GM18507 (cell line): ENCODE measurements at places on chromosomes 5 and 9.

DNA sequence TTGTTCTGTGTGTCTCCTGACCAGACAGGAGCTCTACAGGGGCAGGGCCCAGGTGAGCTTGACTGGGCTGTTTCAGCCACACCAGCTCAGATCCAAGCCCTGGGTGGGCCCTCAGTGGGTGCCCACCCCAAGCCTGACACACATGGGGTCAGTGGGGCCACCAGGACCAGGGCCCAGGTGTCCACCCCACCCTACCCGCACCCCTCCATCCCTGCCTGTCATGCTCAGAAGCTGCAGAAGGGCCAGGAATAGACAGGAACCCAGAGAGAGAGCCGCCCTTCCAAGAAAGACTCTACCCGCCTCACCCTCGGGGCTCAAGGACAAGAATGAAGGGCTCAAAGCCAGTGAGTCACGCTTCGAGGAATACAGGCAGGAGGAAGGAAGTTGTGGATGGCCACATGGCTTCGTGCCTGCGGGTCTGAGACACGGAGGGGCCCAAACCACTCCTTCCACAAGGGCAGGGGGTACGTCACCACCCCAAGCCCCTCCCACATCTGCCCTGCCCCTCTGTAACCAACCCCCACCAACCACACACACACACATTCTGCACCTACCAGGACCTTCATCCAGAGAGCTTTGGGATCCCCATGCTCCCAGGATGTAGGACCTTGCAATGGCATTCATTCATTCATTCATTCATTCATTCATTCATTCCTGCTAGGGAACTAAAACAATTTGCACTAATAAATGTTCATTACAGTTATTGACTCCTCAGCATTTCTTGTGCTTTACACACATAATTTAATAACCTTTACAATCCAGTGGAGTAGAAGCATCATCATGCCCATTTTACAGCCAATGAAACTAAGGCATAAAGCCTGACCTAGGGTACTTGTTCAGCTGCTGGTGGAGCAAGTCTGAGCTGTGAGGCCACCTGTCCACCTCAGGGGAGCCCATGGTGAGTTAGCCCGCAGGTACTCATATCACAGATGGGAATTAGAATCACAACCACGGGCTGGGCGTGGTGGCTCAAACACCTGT lies 55.9 kb upstream of the STXBP1 start:
- no peak for DNase-seq

DNA sequence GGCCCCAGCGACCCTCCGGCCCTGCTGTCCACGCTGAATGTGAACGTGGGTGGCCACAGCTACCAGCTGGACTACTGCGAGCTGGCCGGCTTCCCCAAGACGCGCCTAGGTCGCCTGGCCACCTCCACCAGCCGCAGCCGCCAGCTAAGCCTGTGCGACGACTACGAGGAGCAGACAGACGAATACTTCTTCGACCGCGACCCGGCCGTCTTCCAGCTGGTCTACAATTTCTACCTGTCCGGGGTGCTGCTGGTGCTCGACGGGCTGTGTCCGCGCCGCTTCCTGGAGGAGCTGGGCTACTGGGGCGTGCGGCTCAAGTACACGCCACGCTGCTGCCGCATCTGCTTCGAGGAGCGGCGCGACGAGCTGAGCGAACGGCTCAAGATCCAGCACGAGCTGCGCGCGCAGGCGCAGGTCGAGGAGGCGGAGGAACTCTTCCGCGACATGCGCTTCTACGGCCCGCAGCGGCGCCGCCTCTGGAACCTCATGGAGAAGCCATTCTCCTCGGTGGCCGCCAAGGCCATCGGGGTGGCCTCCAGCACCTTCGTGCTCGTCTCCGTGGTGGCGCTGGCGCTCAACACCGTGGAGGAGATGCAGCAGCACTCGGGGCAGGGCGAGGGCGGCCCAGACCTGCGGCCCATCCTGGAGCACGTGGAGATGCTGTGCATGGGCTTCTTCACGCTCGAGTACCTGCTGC lies 839 bp downstream of the KCNV2 start:
- DNase-seq, result no peak

GRCh38 chr5:17403695-17404490 lies 94.1 kb upstream of the TAF11L2 start:
- no peak for DNase-seq

GRCh38 chr5:172973931-172974330 lies 9.6 kb upstream of the ATP6V0E1 start:
- DNase-seq, result no peak

DNA sequence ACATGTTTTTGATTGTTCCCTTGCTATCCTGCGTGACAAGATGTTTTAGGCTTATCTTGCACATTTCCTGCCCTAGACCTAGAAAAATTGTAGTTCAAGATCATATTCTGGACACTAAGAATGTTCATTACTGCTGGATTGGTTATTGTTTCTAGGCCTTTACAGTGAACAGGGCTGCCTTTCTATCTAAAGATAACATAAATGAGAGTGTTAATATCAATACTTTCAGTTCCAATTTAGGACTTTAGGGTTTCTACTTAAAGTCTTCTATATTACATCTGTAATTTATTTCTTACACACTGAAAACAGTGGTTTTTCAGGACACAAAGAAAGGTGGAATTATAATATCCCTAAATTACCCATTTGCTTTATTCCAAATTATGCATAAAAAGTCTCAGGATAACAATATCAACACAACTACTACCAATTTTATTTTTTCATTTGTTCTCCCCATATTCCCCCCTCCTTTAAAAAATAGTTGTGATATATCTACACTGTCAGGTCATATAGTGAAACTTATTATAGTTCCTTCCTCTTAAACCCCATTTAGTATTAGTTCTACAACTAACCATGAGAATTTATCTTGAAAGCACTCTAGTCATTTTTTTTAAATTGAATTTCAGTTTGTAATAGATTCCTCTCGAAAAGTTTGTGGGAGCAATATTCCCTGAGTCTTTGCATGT lies 293.9 kb upstream of the RIOK2 start:
- no peak for DNase-seq

- DNase-seq, result no peak
Observed at GRCh38 chr5:59206132-59206581, 623.3 kb downstream of the RAB3C start.

DNA sequence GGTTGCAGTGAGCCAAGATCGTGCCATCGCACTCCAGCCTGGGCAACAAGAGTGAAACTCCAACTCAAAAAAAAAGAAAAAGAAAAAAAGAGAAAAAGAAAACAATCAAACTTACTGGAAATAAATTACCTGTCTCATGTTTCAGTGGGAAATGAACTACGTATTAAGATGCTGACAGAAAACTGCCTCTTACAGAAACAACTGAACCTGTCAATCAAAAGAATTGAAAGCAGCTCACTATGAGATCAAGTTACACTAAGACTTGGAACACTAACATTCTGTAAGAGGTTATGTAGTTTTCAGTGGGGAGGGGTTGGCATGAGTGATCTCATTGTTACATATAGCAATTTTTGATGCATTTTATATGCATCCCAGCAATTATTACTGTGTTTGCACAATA lies 64.4 kb upstream of the SPATA31E1 start:
- DNase-seq, result no peak

DNA sequence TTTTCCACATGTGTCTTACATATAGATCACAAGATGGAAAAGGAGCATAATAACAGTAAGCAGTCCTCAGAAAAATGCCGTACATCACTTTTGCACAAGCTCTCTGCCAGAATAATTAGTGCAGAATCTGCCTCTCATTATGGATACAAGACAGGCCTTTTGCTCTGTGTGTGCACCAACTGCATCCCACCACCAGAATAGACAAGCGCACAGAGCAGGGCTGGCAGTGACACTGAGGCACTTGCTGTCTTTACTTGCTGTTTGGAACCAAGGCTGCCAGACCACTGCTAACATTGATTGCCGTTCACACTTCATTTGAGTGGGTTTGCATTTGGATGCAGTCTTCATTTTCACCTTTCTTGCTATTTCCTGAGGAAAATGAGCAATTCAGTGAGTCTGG lies 741.3 kb downstream of the TLE1 start:
- no peak for DNase-seq

GRCh38 chr9:385818-386398 lies 171.2 kb downstream of the DOCK8 start:
- no peak for DNase-seq

DNA sequence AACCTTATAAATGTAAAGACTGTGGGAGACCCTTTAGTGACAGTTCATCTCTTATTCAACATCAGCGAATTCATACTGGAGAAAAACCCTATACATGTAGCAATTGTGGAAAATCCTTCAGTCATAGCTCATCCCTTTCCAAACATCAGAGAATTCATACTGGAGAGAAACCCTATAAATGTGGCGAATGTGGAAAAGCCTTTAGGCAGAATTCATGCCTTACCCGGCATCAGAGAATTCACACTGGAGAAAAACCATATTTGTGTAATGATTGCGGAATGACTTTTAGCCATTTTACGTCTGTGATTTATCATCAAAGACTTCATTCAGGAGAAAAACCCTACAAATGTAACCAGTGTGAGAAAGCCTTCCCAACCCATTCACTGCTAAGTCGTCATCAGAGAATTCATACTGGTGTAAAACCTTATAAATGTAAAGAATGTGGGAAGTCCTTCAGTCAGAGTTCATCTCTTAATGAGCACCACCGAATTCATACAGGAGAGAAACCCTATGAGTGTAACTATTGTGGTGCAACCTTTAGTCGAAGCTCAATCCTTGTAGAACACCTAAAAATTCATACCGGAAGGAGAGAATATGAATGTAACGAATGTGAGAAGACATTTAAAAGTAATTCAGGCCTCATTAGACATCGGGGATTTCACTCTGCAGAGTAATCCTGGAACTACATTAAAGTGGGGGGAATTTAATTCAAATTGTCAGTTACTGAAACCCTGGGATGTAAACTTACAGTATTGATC lies 17.7 kb downstream of the ZNF483 start:
- no peak for DNase-seq
